ENCODE measurements at places on chromosomes 2 and 18.

DNA sequence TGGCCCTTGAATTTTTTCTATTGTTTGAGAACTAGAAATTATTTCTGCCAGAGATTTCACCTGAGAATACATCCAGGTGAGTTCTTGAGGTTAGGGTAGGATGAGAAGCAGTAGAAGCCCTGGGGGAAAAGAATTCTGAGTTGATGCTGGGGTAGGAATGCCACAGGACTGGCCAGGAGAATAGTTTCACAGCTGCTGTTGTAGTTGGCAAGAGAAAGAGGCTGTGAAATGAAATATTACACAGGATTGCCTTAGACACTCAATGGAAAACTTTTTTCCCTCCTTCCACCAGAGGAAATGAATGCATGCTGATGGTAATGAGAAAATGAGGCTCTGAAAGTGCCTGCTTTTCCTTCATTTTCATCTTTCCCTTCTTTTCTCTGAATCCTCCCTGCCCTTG lies 54.6 kb downstream of the PRKCE start:
- no peak for DNase-seq

DNA sequence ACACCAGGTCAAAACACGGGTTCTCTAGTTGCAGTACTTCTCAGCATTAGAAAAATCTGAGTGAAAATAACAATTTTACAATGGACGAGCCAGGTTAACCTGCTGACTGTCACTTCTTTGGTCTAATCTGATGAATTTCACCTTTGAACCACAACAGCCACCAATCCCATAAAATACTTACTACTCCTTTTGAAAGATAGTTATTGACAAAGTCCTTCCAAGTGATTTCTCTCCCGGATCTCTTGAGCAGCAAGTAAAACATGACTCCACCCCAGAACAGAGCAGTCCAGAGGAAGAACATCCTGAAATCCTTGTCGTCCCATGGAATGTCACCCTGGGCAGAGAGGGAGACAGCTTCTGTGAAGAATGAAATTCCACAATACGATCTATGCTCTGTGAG lies 10.2 kb downstream of the AFG3L2 start:
- DNase-seq, result no peak

DNA sequence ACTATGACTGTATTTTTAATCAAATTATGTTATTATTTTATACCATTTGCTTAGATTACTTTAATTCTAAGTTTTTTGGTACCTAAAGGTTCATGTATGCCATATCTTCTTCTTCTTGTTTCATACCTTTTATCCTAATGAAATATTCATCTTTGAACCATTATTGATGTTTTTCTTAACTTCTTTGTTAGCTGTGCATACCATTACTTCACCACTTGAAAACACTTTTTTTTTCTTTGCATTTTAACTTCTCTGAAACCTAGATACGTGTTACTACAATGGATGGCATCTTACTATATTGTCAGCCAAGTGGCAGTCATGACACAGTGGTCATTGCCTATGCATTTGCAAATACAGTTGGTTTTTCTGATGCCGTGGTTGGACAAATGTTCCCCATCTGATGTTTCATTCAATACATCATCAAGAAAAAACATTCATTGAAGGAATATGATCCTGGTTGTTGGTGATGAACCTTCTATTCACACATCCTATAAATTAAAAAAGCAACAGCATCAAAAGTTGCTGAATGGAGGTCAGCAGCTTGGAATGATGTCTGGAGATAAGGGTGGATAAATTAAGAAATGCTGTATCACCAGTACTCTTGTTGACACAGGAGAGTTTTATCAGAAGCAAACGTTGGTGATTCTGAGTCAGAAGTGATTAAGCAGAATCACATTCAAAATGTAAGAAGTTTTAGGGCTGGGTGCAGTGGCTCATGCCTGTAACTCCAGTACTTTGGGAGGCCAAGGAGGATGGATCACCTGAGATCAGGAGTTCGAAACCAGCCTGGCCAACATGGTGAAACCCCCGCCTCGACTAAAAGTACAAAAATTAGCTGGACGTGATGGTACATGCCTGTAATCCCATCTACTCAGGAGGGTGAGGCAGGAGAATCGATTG lies 7.4 kb downstream of the IL36A start:
- DNase-seq, result no peak

DNA sequence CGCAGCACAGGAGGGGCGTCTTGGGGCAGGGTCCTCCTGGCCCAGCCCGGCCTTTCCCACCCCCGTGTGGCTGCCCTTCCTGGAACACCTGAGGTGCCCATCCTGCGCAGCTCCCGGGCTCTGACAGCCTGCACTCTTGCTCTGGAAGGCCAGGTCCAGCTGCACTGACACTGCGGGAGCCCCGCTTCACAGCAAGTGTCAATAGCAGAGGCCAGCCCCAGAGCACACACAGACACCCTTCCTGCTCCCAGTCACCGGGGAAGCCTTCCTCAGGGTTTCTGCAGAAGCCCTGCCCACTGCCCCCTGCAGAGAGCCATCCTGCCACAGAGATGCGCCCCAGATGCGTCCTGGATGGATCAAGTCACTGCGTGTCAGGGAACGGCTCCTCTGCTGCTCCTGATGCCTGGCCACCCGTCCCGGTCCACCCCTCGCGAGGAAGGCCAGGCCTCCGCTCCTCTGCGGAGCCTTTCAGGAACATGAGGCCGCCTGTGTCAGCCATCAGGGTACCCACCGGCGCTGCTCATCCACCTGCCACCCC lies 519.2 kb upstream of the MYT1L start:
- no peak for DNase-seq

- no peak for DNase-seq
These were observed 9.3 kb downstream of the MEIS1 start for GRCh38 chr2:66443979-66444861.

GRCh38 chr2:26885651-26886329 lies 37.9 kb downstream of the DPYSL5 start:
- DNase-seq, result no peak

GRCh38 chr2:161113693-161114575 lies 46.3 kb upstream of the TANK start:
- DNase-seq, result no peak

DNA sequence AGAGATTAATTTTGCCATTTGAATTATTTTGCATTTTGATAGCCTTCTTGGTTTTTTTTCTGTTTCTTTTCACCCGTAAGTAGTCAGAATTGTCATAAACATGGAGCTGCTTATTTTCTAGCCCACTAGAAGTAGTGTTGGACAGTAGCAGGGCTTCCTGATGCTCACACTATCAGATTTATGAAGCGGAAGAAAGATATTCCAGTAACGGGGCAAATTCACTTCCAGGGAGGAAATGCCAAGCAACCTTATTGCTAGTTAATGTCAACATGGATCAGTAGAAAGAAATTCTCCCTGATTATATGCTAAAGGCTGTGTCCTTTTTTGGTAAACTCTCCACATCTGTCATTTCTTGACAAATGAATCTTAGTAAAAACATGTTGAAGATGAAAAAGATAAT lies 19.2 kb upstream of the ADAM23 start:
- no peak for DNase-seq

- no peak for DNase-seq
These were observed 340.3 kb downstream of the PLCL1 start for GRCh38 chr2:198144660-198145059.

DNA sequence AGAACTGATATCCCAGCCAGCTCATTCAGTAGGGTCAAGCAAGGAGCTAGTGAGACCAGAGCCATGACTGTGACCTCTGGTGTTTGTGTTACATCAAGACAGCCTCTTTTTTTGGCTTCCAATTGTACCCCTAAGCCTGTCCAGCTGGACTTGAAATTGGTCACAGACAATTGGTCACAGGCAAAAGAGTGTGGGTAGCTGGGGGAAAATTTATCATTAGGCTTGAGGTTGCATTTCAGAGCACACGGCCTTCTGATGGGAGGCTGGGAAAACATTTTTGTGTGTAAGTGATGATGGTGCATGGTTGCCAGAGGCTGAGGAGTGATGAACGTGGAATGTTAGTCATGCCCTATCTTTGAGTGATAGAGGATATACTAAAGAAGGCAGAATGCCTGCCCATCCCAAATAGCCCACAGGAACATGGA lies 285.1 kb upstream of the SLC14A2 start:
- peak; percentile 16 for DNase-seq

GRCh38 chr2:158975271-158975921 lies 7.0 kb downstream of the TANC1 start:
- DNase-seq, result no peak

- DNase-seq, result no peak
These were observed 18.9 kb downstream of the GNLY start for GRCh38 chr2:85712849-85713612.

DNA sequence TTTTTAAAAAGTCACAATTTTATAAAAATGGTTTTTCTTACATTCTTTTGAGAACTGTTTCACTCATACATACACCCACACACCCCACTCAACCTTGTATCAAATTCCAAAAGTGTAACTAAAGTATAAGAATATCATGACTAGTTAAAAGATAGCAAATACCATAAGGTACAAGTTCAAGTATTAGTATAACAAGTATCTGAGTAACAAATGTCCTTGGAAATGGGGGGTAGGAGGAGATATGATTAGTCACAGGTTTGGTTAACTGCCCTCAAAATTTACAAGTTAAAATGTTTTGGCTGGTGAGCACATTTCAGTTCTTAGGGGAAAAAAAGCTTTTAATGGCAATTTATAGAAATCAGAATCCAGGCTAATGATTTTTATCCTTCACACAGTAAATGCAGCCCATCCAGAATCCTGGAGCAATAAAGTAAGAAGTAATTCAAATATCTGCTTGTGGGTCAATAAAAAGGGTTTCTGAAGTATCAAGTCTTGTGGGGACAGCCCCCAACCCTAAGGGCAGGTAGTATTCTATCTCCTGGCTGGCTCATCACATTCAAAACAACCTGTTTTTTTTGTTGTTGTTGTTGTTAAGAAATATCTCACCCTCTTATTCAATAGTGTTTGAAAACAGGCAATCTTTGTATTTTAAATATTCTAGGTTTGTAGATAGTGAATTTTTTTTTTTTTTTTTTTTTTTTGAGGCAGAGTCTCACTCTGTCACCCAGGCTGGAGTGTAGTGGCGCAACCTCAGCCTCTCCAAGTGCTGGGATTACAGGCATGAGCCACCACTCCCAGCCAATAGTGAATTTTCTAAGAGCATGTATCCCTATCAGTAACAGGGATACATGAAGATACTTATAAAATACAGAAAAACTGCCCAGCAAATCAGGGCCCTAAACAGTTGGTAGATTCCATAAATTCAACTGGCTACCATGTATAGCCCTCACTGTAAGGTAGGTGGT lies 14.5 kb downstream of the IAH1 start:
- no peak for DNase-seq

GRCh38 chr18:57107140-57107832 lies 39.6 kb upstream of the BOD1L2 start:
- DNase-seq, result no peak

- DNase-seq, result no peak
These were observed 93.5 kb downstream of the MYT1L start for GRCh38 chr2:2237563-2237962.

DNA sequence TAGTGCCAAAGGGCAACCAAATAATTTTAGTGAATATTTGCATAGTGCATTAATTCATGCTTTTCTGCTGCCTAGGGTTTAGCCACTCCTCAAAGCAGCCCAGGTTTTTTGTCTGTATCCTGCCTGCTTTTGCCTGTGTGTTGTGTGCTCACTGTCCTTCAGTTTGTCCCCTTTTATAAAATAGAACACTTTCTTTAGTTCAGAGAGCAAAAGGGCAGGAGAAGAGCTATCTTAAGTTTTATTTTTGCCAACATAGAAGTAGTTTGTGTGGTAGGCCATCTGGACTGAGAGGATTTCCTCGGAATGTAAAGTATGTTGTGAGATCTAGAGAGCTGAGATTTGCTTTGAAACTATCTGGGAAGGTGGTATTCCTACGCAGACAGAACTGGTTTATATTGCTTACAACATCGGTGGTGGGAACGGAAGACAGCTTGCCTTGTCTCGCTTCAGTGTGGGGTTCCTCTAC lies 64.9 kb downstream of the EML4 start:
- DNase-seq, result no peak

DNA sequence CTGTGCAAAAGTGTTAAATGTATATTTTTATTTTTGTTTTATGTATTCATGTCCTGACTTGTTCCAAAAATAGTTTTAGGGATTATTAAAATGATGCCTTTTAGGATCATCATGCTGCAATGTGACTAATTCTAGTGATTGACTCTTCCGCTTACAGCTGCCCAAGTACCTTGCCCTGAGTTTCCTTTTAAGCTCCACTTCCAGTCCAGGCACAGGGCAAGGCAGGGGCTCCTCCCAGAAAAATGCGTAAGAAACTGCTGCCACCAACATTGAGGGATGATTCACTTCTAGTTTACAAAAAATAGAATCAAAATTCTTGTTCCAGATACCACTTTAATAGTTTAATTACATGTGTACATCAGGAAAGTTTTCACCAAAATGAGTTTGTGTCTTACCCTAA lies 116.4 kb downstream of the IRS1 start:
- peak; percentile 28 for DNase-seq

DNA sequence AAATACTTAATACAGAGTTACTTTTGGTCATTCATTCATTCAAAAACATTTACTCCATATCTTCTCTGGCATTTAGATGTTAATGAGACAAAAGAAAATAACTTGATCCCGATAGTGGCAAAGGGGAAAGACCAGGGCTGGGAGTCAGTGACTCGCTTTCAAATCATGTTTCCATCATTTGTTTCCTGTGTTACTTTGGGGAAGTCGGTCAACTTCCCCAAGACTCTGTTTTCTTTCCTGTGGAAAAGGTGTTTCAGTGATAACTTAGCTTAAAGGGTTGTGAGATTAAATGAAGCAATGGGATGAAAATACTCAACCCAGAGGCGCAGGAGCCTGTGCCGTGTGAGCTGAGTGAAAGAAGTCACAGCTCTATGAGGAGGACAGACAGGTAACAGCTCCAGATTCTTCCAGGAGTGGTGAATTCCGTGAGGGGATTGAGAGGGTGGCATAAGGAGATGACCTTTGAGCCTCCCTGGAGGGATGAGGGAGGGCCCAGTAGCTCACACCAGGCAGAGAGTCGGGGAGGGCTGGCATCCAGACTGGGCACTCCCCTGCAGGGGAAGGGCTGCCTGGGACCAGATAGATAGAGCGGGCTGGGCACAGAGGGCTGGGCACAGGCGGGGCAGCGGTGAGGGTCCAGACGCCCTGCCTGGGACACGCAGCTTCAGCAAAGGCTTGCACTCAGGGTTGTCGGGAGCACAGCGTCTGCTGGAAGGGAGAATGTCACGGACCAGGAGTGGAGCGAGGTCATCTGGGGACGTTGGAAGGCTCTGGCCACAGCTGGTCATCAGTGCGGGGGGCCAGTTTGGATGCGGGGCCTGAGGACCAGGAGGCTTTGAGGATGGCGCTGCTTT lies 70.1 kb downstream of the TSHZ1 start:
- no peak for DNase-seq

- no peak for DNase-seq
These were observed 194.1 kb downstream of the SS18 start for GRCh38 chr18:25896178-25896780.

- DNase-seq, result no peak
These were observed 152.7 kb upstream of the NT5C1B start for GRCh38 chr2:18741895-18742732.

- peak; percentile 33 for DNase-seq
These were observed 84.2 kb downstream of the DOK6 start for GRCh38 chr18:69484699-69485396.

DNA sequence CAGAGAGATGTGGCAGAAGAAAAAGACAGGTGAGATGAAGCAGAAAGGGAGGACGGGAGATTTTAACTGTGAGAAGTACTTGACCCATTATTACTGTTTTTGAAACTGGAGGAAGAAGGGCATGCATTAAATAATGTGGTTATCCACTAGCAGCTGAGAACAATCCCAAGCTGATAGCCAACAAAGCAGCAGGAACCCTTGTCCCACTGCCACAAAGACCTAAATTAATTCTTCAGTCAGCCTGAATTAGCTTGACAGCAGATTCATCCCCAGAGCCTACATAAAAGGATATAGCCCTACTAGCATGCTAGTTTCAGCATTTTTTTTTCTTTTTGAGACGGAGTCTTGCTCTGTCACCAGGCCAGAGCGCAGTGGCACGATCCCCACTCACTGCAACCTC lies 19.5 kb upstream of the REG3A start:
- no peak for DNase-seq

All from MG63 (cell line).